ENCODE measurements at places on chromosomes 11 and 22.

DNA sequence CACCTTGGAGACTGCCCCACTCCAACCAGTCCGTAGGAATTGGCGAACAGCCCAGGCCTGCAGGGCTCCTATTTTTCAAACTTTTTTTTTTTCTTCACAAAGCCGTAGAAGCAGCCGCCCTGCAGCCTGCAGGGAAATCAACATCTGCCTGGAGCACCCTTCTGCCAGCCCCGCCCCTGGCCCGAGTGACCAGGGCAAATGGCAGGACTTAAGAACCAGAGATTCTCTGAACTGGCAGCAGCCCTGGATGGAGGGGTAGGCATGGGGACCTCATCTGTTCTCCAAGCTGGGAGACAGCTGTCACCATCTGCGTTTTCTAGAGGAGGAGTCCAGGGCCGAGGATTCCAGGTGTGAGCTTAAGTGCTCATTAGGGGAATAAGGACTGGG lies 5.6 kb downstream of the SCN2B start:
- DNase-seq: no peak

- no peak for DNase-seq
These were observed 740.9 kb upstream of the LRRC4C start for GRCh38 chr11:42200311-42200710.

- DNase-seq: no peak
These were observed 78.0 kb upstream of the SHANK2 start for GRCh38 chr11:71330349-71330748.

DNA sequence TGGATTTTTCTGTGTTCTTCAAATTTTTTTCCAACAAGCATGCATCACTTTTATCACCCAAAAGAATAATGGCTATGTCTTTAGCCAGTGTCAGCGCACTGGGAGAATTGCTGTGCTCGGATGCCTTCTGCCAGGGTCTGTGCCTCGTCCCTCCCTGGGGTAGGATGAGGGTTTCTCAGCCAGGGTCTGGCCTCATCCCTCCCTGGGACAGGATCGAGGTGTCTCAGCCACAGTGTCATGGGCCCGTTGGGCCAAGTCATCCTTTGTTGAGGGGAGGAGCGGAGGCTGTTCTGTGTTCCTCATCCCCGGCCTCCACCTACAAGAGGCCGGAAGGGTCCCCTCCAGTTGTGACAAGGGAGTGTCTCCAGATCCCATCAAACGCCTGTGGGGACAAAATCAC lies 22.7 kb downstream of the LINC01488 start:
- DNase-seq: no peak

- no peak for DNase-seq
These were observed 133.0 kb downstream of the ATG16L2 start for GRCh38 chr11:72947229-72947628.

DNA sequence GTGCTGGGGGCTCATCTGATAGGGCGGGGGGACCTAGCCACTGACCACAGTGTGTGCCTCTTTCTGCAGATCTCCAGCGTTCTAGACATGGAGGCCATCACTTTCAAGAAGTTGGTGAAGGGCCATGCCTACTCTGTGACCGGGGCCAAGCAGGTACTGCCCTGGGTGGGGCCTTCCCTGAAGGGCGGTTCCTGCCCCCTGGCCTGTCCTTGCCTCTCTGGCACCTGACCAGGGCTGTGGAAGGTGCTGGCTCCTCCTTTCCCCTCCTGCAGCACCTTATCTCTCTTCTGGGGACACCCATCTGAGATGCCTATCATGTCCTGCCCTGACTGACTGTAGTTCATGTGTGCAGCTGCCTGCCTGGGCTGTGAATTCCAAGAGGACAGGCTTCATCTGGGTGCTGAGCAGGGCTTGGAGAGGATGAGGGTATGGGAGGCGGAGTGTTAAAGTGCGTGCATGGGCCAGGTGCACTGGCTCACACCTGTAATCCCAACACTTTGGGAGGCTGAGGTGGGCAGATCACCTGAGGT lies 5.5 kb downstream of the CAPN1 start:
- no peak for DNase-seq

- DNase-seq: no peak
These were observed 102.3 kb upstream of the SYT13 start for GRCh38 chr11:45388472-45388871.

- DNase-seq: no peak
These were observed 10.9 kb downstream of the MAPK8IP2 start for GRCh38 chr22:50611341-50612060.

GRCh38 chr11:89493431-89493830 lies 2.3 kb upstream of the NOX4 start:
- DNase-seq: no peak

DNA sequence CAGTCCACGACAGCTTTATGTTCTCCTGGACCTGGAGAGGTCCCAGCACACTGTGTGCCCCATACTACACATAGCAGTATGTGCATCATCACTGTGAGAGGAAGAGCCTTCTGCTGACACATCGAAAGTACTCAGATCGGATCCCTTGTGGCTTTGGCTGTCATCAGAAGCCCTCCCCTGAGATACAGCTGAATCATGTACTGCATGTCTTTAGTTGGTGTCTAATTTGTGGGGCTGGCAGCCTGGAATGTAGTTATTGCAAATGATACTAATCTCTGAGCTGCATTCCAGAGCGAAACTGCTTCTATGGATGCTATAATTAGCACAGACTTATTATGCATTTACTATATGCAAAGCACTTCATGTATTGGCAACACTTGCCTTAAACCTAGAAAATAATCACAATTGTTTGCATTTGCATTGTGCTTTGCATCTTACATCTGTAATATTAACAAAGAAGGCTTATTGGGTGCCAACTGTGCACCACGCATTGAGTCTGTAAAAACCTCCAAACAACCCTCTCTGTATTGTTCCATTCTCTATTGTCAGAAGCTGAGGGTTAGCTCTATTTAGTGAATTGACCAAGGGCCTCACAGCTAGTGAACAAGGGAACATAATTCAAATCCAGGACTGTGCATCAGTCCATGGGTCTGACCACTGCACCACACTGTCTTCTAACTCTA lies 89.2 kb upstream of the CRTAM start:
- DNase-seq: peak; percentile 63

GRCh38 chr22:34333285-34333684 lies 413.0 kb upstream of the LARGE1 start:
- DNase-seq: no peak

DNA sequence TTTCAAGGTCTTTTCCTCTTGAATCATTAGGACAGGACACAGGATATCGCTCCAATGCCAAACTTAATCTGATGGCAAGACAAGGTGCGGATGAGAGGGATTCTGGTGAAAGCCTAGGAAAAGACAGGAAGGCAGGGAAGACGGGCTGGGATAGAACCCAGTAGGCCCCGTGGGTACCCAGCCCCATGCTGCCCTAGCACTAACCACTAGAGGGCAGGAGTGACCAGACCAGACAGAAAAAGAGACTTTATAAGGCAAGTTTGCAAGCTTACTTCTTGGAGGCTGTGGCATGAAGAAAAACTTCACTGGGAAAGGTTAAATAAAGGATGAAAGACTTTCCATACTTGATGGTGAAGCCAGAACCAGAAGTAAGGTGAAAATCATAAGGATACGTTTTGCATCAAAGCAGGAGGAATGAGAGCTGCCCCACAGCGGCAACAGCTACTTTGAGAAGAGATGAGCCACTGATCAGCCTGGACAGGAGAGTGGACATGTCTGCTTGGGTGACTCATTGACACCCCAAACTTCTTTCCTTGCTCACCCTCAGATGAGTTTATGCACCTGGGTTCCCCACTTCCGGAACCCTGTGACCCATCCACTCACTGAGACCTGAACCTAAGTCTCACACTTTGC lies 39.8 kb downstream of the SYN3 start:
- peak; percentile 41 for DNase-seq

DNA sequence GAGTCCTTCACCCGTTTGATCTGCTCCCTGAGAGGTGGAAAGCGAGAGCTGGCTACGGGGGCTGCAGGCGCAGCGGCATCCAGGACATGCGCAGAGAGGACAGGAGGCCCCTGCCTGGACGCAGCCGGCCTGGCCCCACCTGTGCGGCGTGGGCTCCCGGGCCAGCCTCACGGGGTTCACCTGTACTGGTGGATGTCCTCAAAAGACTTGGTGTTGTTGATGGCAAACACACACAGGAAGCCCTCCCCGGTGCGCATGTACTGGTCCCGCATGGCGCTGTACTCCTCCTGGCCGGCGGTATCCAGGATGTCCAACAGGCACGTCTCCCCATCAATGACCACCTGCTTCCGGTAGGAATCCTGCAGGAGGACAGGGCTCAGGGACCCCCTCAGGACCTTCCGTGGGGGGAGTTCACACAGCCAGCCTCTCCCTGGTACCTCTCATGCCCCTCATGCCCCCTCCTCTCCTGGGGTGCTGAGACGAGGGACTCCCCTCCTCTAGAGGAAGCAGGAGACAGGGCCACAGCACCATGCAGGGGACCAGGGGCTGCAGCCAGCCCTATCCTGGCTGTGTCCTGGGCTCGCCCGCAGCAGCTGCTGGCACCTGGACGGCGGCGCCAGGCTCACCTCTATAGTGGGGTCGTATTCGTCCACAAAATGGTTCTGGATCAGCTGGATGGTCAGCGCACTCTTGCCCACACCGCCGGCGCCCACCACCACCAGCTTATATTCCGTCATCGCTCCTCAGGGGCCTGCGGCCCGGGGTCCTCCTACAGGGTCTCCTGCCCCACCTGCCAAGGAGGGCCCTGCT lies 1.6 kb downstream of the HRAS start:
- DNase-seq: no peak

- no peak for DNase-seq
These were observed 14.2 kb downstream of the PDE3B start for GRCh38 chr11:14657841-14658240.

- peak; percentile 77 for DNase-seq
These were observed 4.3 kb downstream of the ZC3H7B start for GRCh38 chr22:41305646-41306045.

GRCh38 chr11:620935-621814 lies 3.6 kb downstream of the CDHR5 start:
- DNase-seq: no peak

- DNase-seq: no peak
These were observed 65.1 kb downstream of the SLC22A12 start for GRCh38 chr11:64655941-64656601.

GRCh38 chr11:6586434-6587359 lies 16.7 kb downstream of the RRP8 start:
- DNase-seq: no peak

GRCh38 chr22:43811777-43812148 lies 342 bp downstream of the EFCAB6 start:
- DNase-seq: peak; percentile 35

GRCh38 chr11:68750195-68751003 lies 921 bp downstream of the TESMIN start:
- DNase-seq: no peak

DNA sequence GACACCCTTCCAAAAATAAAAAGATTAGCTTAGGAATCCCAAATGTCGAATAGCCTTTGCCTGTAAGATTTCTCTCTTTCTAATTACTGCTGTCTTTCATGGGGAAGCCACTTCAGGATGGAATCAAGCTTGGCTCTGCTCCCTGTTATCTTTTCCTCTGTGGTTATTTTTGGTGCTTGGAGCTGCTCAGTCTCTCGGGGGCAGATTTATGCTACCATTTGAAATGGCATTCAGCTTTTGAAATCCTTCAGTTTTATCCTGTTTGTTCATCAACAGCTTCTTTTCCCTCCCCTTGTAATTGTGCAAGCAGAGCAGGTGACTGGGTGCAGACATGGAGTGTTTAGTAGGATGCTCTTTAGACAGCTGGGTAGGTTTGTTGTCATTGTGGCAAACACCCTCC lies 111.0 kb downstream of the DBX1 start:
- DNase-seq: no peak

DNA sequence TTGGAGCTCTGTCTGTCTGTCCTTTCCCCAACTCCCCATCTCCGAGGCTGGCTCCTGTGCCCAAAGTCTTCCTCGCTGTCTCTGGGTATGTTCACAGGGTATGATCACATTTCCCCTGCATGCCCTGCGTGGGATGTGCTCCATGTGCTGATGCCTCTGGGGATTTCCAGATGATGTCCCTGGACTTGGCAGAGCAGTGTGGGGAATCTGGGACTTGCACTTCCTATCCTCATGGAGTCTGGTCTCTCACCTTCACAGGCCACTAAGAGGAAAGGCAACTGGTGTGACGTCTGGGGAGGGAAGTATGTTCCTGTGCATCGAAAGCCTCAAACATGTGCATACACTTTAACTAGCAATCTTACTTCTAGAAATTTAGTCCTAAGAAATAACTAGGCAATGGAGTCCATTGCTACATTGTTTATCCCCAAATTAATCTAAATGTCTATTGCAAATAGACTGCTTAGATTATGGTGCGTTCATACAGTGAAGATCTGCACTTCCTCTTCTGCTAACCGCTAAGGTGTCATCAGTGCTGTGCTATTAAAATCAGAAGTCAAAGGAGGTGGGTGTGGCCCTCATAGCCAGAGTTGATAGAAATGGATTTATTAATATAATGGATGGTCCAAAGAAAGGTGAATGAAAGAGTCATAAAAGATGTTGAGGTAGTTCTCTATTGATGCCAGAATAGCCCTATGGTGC lies 20.8 kb downstream of the TIMP3 start:
- no peak for DNase-seq

- no peak for DNase-seq
These were observed 494.6 kb upstream of the FAT3 start for GRCh38 chr11:91730057-91730456.

GRCh38 chr11:5123802-5124521 lies 14.2 kb downstream of the OR52A5 start:
- peak; percentile 56 for DNase-seq

GRCh38 chr11:87908086-87908485 lies 267.2 kb downstream of the RAB38 start:
- DNase-seq: no peak

DNA sequence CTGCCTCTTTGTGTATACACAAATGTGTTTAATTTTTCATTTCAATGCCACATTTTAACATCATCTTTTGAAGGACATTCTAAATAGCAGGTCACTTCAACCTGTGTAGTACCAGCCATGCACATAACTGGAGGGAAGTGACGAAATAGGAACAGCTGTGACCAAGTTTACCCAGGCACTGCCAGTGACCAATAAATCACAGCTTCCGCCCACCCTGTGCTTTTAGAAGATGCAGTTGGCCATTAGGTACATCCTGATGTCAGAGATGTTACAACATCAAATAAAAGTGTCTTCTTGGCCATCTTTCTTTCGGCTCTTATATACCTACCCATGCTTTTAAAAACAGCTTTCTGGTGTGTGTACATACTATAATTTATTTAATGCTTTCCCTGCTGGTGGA lies 7.8 kb downstream of the LDLRAD3 start:
- DNase-seq: no peak
